ENCODE measurements at places on chromosomes 6 and 20.

GRCh38 chr20:4154958-4155411 lies 139.6 kb upstream of the RNF24 start:
- DNase-seq, result no peak

GRCh38 chr20:41154436-41155176 lies 17.3 kb downstream of the PLCG1 start:
- no peak for DNase-seq

DNA sequence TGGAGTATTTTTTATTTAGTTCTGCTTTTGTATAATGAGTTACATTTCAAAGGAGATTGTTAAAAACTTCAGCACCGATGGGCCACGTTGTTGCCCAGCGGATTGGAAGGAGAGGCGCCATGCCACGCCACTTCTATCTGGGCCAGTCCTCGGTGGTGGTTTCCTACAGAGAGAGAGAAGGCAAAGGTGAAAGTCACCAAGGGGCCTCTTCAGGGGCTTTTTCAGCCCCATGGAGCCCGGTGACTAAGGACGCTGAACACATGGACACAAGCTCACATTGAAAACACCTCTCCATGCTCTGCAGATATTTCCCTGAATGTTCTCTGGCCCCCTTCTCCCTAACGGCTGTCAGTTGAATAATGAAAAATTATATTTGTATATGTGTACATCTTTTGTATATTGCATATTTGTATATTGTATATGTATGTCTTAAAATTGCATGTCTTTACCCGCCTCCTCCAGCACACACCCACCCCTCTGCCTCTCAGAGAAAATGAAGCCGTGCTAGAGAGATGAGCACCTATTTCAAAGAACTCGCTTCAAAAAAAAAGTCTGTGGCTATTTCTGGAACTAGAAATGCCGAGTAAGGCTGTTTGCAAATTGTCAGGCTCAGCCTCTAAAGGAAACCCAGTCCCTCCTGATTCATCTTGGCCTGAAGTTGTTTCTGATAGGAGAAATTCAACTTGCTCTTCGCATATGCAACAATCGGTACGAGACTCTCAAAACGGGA lies 91.9 kb upstream of the CDH4 start:
- DNase-seq, result no peak

DNA sequence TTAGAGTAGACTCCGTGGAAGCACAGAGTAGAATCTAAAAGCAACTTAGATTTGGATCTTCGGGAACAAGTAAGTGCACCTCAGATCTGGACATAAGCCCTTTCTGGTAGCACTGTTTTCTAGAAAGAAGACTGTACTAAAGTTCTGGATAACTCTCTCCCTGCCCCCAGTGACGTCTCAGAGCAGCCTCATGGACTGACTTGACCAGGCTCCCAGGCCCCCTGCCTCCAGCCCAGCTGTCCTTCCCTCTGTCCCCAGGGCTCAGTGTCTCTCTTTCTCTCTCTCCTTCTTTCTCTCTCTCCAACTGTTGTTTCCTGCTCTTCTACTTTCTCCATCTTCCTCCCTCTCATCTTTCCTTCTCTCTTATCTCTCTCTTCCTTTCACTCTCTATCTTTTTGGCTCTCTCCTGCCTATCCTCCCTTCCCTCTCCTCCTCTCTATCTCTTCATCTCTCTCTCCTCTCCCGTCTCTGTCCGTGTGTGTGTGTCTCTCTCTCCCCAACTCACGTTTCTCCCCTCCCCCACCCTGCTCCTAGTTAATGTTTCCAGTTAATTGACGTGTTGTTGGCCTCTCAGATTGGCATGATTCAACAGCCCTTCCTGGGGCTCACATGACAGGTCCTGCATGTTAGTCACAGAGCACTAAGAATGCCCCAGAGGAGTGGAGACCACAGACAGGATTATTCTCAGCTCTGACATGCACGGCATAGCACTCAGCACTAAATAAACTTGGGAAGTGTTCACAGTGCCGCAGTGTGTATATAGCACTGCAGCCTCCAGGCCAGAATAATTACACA lies 180.4 kb upstream of the FOXQ1 start:
- DNase-seq, result no peak

DNA sequence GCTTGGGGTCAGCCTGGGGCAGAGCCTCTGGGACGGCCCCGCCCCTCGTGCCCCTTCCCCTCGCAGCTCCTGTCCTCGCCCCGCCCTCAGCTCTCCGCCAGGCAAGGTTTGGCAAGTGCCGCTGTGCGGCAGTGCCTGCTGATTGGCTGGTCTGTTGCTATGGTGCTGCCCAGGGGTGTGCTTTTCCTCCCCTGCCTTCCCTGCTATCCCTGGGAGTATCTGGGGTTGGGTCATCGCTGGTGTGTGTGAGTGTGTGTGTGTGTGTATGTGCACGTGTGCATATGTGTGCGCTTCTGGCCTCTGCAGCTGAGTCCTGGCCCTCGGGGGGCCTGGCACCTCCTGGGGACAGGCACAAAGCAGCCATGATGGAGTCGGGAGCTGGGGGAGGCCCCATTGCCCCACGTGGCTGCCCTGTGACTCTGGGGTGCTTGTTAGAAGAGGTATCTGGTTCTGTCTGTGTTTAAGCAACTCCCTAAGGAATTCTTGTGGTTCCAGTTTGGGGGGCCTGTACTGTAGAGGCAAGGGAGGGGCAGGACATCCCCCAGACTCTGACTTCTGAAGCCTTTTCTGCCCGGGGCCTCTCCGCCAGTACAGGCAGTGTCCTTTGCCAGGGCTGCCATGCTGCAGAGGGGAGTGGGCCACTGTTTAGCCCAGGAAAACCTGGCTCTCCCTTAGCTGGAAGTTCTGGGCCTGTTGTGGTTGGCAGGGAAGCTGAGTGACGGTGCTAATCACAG lies 6.9 kb downstream of the RTEL1 start:
- no peak for DNase-seq

DNA sequence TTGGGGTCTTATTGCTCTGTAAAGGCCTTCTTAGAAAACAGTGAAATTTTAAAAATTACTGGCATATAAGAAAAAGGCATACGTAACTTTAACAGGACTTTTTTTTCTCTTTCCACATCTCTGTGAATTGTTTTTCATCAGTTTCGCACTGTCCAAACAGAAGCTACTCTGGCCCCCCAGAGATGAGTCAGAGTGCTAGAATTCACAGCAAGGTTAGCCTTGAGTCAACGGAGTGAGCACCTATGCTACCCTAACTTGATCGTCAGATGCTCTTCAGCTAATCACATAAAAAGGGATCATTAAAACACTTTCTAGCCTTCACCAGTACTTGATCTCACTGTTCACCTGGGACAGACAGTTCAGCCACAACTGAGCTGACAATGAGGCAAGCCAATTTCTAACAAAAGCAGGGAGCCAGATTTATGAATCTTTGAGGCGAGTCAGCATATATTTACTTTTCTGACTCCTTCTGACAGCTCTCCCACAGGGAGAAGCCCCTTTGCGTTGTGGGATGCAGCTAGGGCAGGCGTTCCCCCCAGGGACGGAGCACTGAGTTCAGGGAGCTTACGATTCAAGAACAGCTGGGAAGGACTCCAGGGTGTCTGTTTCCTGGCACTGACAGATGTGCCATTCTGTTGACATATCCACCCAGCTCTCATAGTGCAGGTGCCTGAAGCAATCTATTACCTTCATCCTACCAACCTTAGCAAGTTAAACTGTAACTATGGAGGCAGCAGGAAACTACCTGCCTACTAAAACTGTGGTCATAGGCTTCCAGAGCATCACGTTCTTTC lies 46.4 kb upstream of the SPDEF start:
- DNase-seq, result no peak

DNA sequence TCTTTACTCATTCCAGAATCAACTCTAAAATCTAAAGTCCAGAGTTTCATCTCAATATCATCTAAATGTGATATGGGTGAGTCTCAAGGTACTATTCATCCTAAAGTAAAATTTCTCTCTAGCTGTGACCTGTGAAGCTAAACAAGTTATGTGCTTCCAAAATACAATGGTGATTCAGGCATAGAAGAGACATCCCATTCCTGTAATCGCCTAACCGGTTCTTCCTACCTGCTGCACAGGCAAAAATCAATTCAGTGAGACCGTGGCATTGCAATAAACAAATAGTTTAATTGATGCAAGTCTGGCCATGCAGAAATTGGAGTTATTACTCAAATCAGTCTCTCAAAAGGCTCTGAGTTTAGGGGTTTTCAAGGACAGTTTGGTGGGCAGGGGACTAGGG lies 232.8 kb downstream of the UBE3D start:
- DNase-seq, result no peak

GRCh38 chr6:93721386-93722048 lies 302.2 kb upstream of the EPHA7 start:
- no peak for DNase-seq

GRCh38 chr6:149733089-149733720 lies 13.1 kb downstream of the NUP43 start:
- no peak for DNase-seq

DNA sequence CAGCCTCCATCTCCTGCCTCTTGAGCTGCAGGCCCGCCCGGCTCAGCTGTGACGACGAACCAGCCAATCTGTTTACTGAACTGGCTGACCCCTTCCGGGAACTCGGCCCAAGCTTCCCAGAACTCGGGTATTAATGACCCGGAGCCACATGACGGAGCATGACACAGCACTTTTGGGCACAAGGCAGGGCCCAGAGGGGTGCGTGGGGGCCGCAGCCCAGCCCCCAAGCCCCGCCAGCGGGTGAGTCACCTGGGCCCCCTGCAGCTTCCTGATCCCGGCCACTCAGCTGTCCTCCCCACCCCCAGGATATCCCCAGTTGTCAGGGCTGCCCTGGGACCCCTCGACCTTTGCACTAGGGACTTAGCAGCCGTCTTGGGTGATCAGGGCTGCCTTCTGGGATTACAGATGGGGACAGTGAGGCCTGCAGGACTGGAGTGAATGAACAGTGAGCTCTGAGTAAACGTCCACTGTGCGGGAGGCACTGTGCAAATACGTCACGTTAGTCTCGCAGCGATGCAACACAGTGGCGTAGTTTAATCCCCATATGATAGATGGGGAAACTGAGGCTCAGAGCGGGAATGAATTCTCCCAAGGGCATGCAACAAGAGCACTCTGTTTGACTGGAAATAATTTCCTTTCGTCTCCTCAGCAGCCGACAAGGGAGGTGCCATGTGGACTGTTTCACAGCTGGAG lies 102.1 kb downstream of the CEBPB start:
- DNase-seq, result peak; percentile 92

DNA sequence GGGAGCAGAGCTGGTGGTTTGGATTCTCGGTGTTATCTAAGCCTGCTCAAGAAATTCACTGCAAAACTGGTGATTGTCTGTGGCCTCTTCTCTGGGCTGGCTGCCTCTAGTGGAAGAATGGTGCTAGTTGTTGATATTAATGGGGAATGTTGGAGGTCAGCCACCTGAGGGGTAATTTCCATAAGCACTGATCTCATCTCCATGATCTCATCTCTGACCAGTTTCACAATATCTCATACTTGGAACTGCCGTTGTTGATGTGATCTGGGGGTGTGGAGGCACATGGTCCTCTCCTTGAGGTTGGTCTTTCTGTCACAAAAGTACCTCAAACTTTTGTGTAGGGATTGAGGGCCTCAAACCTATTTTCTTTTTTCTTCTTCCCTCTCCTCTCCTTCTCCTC lies 102.6 kb downstream of the CD109 start:
- DNase-seq, result no peak

DNA sequence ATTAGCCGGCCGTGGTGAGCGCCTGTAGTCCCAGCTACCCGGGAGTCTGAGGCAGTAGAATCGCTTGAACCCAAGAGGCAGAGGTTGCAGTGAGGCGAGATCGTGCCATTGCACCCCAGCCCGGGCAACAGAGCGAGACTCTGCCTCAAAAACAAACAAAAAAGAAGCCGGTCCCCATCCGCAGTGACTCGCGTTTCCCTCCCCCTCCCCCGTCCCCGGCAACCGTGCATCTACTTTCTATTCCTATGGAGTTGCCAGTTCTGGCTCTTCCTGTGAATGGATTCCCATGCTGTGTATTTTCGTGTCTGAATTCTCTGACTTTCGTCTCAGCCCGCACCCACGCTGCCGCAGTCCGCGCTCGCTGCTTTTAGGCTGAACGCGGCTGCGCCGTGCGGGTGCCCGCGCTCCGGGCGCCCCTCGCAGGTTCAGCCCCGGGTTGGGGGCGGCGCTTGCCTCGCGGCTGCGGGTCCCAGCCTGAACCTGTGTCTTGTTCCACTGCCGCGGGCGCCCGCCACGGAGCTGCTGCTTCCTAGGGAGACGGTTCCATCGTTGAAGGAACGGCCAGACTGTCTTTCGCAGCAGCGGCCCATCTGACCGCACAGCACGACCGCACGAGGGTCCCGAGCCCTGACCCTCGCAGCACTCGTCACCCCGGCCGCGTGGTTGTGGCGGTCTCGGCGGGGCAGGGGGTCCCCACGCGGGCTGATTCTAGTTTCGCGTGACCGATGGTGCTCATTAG lies 1.1 kb upstream of the MRGBP start:
- DNase-seq, result no peak

All from omental fat pad (tissue), 4 donors.